ENCODE measurements at places on chromosomes 1 and 21.

GRCh38 chr1:91171898-91172297 is 150.1 kb upstream of the ZNF644 start:
- DNase-seq, result no peak

- DNase-seq, result no peak
These were observed 132.7 kb upstream of the ARHGEF16 start for GRCh38 chr1:3321559-3322449.

- DNase-seq, result no peak
These were observed 1173.6 kb downstream of the KCNT2 start for GRCh38 chr1:195434566-195435203.

DNA sequence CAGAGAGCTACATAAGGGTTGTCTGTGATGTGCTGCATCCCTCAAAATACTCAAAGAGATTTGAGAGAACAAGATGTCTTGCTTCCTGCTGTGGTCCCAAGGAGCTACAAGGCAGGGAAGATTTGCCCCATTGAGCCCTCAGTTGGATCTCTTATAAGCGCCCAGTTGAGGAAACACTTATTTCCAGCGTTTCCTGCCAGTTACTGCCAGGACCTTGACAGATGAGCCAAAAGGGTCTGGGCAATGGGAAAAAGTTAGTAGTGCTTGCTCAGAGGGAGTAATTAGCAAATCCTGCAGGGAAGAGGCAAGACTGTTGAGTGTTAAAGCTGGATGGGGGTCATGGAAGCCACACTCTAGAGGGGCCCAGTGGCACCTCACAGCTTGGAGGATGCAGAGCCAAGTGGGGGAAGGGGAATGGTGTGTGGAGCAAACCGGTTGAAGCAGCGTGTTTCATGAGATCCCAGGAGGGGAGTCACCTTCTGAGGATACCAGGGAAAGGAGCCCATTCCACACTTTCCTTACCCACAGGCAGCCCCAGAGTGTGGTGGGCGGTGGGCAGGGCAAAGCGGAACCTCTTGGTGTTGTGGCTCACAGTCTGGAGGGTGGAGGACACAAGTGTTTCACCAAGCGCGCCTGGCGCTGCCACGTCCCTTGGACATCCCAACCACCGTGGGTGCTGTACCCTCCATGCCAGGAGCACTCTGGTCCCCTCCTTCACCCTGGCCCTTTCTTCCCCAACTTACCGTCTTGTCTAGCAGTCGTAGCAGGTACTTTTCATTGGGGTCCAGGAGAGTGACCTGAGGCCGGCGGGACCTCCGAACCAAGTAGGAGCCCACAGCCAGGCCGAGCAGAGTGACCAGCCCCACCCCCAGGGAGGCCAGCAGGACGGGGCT is 805 bp downstream of the CYB5R1 start:
- no peak for DNase-seq

DNA sequence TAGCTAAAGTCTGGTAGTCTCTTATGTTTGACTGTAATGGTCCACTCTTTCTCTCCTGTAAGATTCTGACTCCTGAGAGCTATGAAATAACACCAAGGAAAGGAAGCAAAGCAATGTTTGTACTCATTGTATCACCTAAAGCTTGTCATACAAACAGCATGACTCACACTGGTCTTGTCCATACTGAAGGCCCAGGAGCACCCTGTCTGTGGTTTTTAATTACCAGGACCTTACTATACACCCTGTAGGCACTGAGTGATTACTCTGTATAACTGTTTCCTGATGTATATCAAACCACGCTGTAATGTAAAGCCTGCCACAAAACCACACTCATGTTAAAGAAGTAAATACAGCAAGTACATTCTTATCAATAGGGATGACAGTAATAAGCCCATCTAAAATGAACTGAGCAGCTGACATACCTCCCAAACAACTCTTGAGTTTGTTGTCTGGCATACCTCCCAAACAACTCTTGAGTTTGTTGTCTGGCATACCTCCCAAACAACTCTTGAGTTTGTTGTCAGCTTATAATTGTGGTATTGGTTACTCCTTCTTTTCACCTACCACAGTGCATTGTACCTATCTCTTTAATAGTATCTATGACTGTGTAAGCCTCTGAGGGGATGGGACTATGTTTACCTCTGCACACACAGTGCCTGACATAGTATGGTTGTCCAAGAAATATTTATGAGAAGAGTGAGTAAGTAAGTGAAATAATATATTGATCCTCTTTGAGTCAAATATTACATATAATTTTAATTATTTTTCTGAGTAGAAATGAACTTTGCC is 11.6 kb upstream of the TNFSF18 start:
- DNase-seq, result no peak

GRCh38 chr1:234989019-234989418 is 139.6 kb downstream of the TOMM20 start:
- DNase-seq, result no peak

GRCh38 chr21:45306832-45307571 is 19.3 kb upstream of the POFUT2 start:
- no peak for DNase-seq

DNA sequence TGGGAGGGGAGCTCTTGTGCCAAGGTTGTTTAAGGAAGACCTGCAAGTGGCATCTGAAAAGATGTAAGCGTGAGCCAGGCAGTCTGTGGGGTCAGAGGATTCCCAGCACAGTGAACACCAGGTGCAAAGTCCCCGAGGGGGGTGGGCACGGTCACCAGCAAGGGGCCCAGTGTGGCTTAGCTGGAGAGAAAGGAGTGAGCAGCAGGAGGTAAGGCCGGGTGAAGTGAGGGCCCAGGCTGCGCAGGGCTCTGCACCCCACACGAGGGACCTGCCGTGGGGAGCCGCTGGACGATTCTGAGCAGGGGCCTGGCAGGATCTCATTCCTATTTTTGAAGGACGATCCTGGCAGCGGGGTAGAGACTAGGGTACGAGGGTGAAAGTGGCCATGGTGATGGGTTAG is 4.1 kb downstream of the DDOST start:
- no peak for DNase-seq

DNA sequence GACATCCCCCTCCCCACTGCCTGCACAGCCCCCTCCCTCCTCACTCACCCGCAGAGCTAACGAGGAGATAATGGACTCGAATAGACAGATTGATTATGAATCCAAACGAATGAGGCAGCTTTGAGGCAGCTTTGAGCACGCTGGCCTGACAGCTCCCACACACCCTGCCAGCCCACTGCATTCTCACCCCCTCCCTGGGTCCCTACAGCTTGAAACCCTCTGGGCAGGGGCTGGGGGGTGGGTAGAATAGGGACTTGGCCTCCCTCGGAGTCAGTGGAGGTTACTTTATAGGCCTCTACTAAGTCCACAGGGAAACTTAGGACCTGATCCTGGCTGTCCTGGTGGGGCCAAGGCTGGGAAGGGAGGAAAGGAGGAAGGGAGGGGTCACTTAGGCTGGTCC is 1.9 kb downstream of the NTRK1 start:
- no peak for DNase-seq

GRCh38 chr1:55931081-55931940 is 648.1 kb downstream of the PLPP3 start:
- DNase-seq, result no peak

DNA sequence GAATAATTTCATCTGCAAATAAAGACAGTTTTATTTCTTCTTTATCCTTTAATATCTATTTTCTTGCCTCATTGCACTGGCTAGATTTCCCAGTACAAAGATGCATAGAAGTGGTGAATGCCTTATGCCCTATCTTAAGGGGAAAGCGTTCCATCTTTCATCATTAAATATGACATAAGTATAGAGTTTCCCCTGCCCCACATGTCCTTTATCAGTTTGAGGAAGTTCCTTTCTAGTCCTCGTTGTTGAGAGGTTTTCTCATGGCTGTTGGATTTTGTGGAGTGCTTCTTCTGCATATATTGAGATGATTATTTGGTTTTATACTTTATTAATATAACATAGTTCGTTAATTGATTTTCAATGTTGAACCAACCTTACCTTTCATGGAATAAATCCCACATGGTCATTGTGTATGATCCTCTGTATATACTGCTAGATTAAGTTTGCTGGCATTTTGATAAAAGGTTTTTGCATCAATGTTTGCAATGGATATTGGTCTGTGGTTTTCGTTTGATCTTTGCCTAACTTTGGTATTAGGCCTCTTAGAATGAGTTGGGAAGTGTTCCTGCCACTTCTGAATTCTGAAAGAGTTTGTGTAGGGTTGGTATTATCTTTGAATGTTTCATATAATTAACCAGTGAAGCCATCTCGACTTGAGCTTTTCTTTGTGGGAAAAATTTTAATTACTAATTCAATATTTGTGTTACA is 15.6 kb downstream of the PRKACB start:
- DNase-seq, result no peak

- no peak for DNase-seq
These were observed 92.1 kb upstream of the SLC44A3 start for GRCh38 chr1:94727846-94728715.

DNA sequence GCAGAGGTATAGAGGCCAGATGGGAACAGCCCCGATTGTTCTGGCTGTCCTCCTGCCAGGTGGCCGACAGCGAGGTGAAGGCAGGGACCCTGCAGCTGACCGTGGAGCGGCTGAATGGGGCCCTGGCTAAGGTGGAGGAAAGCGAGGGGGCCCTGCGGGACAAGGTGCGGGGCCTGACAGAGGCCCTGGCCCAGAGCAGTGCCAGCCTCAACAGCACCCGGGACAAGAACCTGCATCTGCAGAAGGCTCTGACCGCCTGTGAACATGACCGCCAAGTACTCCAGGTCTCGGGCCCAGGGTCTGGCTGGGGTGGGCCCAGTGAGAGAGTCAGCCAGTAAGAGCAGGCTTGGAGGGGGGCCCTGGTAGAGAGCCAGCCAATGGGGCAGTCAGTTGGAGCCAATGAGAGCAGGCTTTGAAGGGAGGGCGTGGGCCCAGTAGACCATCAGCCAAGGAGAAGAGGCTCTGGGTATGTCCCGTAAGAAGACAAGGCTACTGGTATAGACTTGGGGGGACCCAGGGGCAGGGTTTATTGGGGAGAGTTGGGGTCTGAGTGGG is 11.3 kb downstream of the MFAP2 start:
- DNase-seq, result no peak

DNA sequence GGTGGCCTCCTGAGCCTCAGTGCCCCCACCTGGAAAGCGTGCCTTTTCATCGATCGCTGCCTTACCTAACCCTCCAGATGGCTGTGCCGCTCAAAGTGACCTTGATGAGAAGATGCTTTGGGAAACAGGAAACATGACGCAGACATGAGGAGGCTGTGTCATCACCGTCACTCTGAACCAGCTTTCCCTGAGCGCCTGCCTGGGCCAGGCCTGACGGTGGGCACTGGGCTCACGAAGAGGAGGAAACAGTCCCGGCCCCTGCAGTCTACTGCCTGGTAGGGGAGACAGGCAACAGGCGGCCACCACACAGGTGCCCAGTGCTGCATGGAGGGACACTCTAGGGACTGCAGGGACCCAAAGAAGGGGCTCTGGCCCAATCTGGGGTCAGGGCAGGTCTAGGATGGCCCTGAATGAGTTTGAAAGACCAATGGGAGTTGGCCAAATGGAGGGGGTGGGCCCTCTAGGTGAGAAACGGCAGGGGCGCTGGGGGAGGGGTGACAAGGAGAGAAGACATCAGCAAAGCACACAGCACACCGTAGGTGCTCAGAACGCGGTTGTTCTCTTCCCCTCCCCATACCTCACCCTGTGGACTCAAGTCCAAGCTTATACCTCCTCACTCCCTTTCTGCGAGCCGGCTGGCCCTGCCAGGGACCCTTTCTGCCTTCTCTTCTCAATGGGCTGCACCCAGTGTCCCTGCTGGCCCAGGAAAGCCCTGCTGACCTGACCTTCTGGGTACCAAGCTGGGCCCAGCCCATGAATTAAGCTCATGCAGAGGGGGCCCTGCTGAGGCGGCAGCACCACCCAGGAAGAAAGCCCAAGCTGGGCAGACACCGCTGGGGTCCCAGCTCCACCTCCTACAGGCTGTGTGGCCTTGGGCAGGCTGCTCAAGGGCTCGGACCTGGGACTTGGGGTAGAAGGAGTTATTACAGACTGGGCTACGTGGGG is 44.9 kb downstream of the GLIS1 start:
- no peak for DNase-seq

DNA sequence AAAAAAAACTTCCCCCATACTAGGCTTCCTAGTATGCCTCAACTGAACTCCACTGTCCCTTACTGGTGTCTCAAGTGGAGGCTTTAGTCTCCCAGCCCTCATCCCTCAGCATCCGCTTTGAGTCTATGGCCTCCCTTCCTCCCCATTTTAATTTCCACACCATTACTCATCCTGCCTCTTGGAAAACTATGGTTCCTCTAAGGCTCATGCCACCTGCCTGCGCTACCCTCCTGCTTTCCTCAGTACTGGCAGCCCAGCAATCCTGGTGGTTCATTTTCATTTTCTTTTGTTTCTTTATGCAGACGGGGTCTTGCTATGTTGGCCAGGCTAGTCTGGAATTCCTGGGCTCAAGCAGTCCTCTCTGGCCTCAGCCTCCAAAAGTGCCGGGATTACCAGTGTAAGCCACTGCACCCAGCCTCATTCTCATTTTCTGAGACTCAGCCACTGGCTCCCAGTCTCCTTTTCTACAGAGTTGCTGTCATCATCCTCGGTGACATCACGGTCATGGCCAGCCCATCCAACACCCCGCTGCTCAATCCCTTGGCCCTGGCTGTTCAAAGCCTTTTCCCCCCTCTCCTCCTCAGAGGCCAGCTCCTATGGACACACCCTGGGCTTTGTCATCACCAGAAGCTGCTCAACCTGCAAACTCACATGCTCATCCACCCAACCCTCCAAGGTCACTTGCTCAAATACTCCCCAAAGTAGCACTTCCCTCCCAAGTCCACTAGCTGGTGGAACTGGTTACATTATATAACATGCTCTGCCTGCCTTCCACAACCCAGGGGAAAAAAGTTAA is 2.3 kb upstream of the PMVK start:
- no peak for DNase-seq
